Smooth muscle cell of trachea (primary cell): ENCODE measurements at places on chromosomes 6 and 20. TPM values are rescaled to one million over a fixed set of nuclear protein-coding genes. Genes with fewer than 3 reads are reported as not detected.

The KCNG1 gene
- total RNA-seq = 2.5 and 15.2 TPM in 2 replicates

The TRMT6 gene
- total RNA-seq = 5.1 and 5.4 TPM in 2 replicates

The WFDC2 gene
- total RNA-seq = not detected in 2 replicates

The PROKR2 gene
- not detected in 2 replicates for total RNA-seq

The FRK gene
- total RNA-seq = 1.5 and 1.7 TPM in 2 replicates

The SPATA25 gene
- 1.5 and 3.5 TPM in 2 replicates for total RNA-seq

The CGA gene
- not detected in 2 replicates for total RNA-seq

The ABHD16A gene
- 47.6 and 58.2 TPM in 2 replicates for total RNA-seq

The BTN1A1 gene
- not detected in 2 replicates for total RNA-seq

The DACT2 gene
- not detected in 2 replicates for total RNA-seq

The FOXF2 gene
- 55.7 and 70.8 TPM in 2 replicates for total RNA-seq

The LKAAEAR1 gene
- total RNA-seq = not detected in 2 replicates

The DEFB132 gene
- not detected in 2 replicates for total RNA-seq

The LY86 gene
- total RNA-seq = not detected in 2 replicates

The BNIP5 gene
- total RNA-seq = not detected in 2 replicates

The CDH4 gene
- total RNA-seq = 2.0 and 2.3 TPM in 2 replicates

The GNAS-AS1 gene
- total RNA-seq = 1.2 and 1.3 TPM in 2 replicates

The LBP gene
- not detected in 2 replicates for total RNA-seq

The XPO5 gene
- total RNA-seq = 15.4 and 22.3 TPM in 2 replicates

The C20orf202 gene
- under 0.01 TPM in 2 replicates for total RNA-seq

The SIRPA gene
- 25.7 and 26.5 TPM in 2 replicates for total RNA-seq

The CD2AP gene
- total RNA-seq = 12.6 and 16.6 TPM in 2 replicates

The TRERF1 gene
- 8.9 and 10.3 TPM in 2 replicates for total RNA-seq

The PRRT1 gene
- total RNA-seq = 0.33 and 0.44 TPM in 2 replicates

The CNBD2 gene
- total RNA-seq = 1.5 and 2.6 TPM in 2 replicates

The OPRL1 gene
- total RNA-seq = 1.9 and 5.8 TPM in 2 replicates

The NNAT gene
- total RNA-seq = 1.5 TPM in 2 replicates

The XKR7 gene
- total RNA-seq = under 0.01 TPM in 1 of 2 replicates, not detected in the other

The WFDC6 gene
- total RNA-seq = not detected in 2 replicates

The GFOD1 gene
- total RNA-seq = 7.6 and 9.3 TPM in 2 replicates
